ENCODE measurements at places on chromosomes 3 and 15.

DNA sequence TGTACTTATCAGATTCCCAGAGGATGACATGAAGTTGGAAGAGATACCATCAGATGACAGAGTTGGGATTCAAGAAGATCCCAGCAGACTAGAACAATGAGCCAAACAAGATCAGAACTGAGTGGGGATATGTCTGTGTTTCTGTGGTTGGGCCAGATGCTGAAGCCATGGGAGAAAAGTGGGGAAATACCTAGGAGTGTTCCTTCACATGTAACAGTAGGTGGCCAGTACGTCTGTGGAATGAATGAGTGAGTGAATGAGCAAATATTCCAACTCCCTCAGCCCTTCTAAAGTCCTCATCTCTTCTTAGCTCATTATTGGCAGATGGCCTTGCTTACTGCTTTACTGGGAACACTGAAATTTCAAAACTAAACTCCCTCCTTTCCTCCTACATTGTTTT lies 32.2 kb upstream of the GREM1 start:
- DNase-seq: no peak

- DNase-seq: no peak
Observed at GRCh38 chr3:85939074-85939482, 980.3 kb downstream of the CADM2 start.

DNA sequence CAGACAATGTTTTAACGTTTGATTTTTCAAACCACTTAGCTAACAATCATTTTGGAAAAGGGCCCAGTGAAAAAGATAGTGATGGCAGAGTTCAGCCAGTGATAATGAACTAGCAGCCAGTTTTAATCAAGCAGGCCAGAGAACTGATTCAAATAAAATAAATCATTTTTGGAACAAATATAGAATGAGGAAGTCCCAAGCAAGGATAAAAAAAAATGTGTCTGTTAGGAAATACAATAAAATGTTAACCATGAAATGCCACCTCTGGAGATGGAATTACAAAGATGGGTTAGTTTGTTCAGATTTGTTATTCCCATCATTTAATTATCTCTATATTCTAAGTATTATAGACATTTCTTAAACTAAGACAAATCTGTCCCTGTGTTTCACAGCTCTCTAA lies 1.1 kb downstream of the HERC1 start:
- no peak for DNase-seq

GRCh38 chr3:50263478-50264382 lies 5.2 kb upstream of the SEMA3B start:
- no peak for DNase-seq

- DNase-seq: no peak
Observed at GRCh38 chr15:69391046-69391757, 22.9 kb upstream of the KIF23 start.

DNA sequence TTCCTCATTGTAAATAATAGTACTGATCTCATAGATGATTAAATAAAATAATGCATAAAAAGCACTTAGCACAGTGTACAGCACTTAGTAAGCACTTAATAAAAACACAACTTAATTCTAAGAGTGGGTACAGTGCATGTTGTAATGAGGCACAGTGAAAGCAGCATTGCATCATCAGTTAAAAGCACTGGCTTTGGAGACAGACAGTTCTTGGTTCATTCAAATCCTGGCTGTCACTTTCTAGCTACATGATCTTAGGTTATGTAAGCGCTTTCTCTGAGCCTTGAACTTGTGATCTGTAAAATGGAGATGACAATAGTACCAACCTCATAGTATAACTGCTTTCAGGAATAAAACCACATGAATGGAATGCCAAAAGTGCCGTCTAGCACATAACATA lies 151.5 kb downstream of the DPH6 start:
- DNase-seq: no peak
